ENCODE measurements at places on chromosomes 13 and 19.

DNA sequence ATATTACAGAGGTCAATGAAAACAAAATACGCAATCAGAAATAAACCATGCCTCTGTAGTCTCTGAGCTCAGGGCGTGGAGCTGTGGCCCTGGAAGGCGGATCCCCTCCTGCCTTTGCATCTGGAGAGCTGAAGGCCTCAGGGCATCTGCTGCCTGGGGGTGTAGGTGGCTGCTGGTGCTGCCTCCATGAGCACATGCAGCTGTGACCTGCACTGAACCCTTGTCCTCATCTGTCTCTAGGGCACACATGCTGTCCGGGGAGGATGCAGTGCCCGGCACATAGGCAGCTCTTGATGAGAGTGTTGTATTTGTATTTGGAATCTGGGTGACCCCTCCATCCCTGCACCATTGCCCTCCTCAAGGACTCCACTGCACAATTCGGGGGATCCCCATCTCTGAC lies 185.7 kb downstream of the TEX29 start:
- DNase-seq = no peak

GRCh38 chr19:633068-633785 lies at the start of gene POLRMT:
TSS of gene POLRMT (minus strand) at chr19:633537. CDS start at chr19:633512, 25 bp downstream.
- peak; percentile 93 for DNase-seq

DNA sequence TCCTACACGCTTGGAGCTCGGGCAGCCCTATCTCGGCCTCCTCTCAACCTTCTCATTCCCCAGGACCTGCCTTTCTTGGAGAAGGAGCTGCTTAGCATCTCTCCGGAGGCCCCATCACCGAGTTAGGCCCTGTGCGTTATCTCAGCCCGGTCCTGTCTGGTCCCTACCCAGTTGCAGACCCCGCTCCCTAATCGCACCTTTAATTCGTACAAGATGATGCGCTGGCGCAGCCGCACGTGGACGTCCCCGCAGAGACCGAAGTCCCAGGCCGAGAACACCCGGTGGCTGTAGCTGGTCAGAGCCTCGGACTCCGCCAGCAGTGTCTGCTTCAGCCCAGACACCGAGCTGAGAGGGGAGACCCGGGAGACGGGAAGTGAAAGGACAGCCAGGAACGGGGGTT lies 5.7 kb upstream of the LENG1 start:
- DNase-seq = no peak

DNA sequence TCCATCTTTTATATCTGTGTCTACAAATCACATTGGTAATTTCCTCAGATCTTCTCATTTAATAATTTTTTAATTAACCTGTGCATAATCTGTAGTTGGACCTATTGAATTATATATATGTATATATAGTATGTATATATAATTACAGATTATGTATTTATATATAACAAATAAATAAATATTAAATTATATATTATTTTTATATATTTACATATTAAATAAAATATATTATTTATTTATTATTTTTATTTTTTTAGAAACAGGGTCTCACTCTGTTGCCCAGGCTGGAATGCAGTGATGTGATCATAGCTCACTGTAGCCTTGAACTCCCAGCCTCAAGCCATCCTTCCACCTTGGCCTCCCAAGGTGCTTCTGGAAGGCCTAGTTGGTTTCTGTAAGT lies 197.9 kb downstream of the FGF9 start:
- DNase-seq = no peak

DNA sequence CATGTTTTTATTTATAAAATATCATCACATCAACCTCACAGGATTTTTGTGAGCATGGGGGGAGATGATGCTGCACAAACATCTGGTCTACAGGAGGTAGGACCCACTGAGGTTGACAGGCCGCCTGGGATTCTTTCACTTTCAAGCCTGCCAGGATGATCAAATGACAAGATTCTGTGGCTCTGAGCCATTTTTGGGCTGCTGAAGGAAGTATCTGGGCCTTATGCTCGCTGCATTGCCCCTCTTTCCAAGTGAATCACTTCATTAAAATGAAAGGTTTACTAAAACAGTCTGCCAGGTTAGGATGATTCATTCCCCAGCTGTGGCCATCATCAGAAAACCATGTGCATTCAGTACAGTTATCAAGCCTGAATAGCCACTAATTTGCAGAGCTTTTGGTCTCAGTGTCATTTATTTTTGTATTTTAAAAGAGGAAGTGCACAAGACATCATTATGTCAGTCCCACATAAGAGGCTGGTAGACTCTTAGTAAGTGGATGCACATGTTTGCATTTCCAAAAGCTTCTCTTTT lies 34.4 kb downstream of the STARD13 start:
- peak; percentile 80 for DNase-seq

- no peak for DNase-seq
These were observed 2.4 kb upstream of the ZNF506 start for GRCh38 chr19:19823916-19824315.

GRCh38 chr13:26562512-26562890 lies 5.0 kb downstream of the WASF3 start:
- DNase-seq = no peak

DNA sequence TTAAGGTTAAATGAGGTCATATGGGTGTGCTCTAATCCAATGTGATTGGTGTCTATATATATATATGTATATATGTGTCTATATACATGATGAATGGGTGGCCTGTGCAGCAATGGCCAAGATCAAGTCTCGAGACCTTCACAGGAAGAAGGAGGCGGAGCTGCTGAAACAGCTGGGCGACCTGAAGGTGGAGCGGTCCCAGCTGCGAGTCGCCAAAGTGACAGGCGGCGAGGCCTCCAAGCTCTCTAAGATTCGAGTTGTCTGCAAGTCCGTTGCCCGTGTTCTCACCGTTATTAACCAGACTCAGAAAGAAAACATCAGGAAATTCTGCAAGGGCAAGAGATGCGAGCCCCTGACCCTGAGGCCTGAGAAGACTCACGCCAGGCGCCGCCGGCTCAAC lies 109.8 kb downstream of the EFNB2 start:
- no peak for DNase-seq

DNA sequence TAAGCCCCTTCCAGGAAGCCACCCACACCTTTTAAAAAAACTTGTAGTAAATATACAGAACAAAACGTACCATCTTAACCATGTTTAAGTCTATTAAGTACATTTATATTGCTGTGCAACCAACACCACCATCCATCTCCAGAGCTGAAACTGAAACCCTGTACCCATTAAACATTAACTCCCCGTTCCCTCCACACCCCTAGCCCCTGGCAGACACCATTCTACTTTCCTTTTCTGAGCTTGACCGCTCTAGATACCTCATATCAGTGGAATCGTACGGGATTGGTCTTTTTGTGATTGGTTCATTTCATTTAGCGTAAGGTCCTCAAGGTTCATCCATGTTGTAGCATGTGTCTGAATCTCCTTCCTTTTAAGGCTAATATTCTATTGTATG lies 13.0 kb upstream of the SPATA13 start:
- no peak for DNase-seq

DNA sequence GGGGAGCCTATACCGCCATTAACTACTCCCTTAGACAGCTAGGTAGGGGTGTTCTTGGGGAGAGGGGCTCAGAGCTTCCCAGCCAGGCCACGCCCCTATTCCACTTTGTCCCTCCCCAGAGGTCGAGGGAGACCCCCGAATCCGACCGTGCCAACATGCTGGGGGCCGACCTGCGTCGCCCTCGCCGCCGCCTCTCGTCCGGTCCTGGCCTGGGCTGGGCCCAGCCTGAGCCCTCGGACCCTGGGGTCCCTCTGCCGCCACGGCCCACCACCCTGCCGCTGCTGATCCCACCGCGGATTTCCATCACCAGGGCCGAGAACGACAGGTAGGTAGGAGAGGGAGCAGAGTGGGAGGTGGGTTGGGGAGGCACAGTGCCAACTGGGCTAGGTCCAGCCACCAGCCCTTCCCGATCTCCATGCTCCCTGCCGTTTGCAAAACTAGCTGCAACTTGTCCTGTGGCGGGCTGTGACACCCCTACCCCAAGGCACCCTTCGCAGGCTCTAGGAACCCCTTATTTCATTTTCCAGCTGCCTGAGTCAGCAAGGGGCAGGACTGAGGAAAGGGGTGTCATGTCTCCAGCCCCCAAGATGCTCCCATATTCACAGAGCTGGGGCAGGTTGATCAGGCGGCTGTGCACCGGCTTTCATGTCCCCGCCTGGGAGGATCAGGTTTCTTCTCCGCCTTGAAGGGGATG lies 2.6 kb upstream of the PDE4A start:
- no peak for DNase-seq

DNA sequence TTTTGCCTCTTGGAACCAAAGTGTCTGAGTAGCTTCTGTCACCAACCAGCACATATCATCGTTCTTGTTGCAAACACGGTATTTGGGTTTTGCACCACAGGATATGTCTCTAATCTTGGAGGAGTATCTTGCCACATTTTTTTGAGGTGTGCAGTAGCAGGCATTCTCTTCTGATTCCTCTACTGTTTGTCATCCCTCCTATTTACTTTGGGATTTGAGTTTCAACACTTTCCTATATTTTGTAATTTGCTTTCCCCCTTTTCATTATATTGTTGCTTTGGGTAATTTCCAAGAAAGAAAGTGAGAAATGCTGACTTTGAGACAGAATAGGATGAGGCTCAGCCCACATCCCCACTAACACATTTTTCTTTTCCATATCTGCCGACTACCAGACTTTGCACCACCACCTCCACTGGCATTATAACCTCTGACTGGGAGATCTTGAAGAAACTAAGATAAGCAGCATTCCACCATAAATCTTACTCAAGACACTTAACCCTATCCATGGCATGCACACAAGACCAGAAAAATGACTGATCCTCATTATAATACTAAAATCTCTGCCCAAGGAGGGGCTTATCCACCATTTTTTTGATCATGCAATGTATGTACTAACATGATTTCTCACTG lies 12.0 kb upstream of the DZIP1 start:
- DNase-seq = no peak

GRCh38 chr13:44385401-44385800 lies 11.8 kb downstream of the SERP2 start:
- no peak for DNase-seq

DNA sequence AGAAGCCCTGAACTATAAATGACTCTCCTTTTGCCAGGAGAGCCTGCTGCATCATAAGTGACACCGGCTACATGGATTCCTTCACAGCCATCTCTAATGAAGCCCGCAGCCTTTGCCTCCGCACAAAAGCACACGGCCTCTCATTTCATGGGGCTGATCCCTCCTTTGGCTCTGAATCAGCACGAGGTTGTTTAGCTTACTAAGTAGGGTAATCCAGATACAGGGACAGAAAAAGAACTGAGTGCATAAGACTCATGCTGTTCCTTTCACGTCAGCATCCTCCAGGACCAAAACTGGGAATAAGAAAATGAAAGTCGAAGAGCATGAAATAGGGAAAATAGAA lies 136.3 kb downstream of the DCT start:
- DNase-seq = no peak

DNA sequence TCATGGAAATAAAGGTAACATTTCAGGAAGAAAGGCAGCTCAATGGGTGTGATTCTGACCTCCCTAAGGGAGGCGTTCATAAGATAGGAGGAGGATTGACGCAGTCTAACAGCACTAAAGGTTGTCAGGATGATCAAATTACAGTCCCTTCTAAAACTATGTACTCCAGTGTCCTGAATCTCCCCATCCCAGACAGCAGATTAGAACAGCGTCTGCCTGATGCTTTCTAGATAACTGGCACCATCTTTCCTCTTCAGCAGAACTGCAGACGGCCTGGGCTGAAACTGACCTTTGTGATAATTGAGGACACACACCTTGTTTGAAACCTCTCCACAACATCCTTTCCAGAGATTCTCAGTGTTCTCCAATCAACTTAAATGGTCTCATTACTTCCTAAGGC lies 25.5 kb upstream of the SACS start:
- DNase-seq = no peak

- no peak for DNase-seq
These were observed 120.7 kb upstream of the SPATA13 start for GRCh38 chr13:24039621-24040475.

DNA sequence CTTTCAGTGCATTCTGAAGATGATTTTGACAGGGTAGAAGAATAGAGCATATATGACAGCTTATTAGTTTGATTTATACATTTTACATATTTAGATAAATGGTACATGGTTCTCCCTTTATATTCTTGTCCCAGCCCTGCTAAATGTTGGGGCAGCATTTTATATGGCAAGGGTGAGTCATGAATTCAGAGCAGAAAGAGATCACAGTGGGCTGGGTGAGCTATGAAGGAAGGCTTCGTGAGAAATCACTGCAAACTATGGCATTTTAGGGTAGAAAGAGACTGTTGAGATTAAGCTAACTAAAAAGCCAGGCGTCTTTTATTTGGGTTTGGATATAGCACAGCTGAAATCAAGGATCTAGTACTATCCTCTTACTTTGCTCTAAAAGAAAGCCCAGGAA lies 23.9 kb upstream of the METTL21C start:
- DNase-seq = no peak

- DNase-seq = no peak
These were observed 137.8 kb upstream of the GJB6 start for GRCh38 chr13:20369886-20370361.

DNA sequence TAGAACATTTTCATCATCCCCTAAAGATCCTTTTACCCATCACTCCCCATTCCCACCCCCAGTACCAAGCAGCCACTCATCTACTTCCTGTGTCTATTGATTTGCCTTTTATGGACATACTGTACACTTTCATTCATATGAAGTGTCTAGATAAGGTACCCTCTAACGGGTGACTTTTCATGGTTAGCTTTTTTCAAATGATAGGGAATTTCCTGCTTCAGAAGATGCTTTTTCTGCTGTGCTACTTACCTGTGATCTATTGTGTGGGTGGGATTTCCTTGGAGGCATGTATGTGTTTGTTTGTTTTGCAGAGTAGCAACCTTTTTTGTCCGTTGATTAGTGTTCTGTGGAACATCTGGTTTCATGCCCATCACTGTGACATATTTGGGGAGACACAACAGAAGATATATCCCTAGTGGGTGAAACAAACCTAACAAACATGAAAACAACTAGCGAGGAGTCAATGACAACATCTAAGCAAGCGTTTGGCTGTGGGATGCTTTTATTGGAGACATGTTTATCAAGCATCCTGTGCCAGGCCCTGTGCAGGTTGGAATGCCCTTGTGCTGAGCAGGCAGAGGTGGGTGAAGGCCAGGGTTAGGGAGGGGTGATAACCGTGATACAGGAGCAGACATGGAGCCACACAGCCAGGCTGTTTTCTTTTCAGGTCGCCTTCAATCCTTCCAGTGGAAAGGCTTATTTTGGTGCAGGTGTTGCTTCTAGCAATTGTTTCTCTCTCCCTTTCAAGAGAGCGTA lies 17.6 kb downstream of the SPINT2 start:
- DNase-seq = no peak

DNA sequence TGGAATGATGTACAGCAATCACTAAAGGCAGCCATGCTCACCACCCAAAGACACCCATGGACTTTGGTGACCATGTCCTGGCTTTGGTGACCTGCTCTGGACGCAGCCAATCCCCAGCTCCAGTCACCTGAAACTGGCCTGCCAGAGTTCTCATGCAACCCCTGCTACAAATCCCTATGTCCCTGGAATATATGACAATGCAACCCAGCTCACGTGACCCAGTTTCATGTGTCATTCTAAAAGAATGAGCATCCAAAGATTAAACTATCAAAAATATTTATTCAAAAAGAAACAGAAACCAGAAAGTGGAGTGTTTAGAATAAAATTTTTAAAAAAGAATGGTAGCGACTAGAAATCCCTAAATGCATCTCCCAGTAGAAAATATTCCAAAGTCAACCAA lies 203.3 kb upstream of the IRS2 start:
- no peak for DNase-seq

- DNase-seq = no peak
These were observed 123.8 kb upstream of the PCDH9 start for GRCh38 chr13:67353941-67354340.

Data from AG09309 (cell line).